ENCODE measurements at places on chromosomes 2 and 18.

DNA sequence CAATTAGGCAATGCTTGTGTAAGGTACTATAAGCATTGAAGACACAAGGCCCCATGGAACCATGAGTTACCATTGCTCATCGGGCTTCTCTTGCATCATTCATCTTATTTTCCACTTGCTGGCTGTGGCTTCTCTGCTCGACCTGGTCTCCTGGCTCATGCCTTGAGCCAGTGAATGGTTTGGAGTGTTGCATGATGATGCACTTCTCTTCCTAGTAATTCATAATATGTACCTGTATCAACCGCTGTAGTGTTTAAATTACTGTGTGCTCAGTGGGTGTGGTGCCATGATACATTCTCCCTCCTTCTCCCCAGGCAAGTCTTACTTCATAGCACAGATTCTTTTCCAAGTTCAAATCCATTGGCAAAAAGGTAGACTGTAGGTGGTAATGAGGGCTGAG lies 66.8 kb downstream of the ABCA12 start:
- DNase-seq: no peak

DNA sequence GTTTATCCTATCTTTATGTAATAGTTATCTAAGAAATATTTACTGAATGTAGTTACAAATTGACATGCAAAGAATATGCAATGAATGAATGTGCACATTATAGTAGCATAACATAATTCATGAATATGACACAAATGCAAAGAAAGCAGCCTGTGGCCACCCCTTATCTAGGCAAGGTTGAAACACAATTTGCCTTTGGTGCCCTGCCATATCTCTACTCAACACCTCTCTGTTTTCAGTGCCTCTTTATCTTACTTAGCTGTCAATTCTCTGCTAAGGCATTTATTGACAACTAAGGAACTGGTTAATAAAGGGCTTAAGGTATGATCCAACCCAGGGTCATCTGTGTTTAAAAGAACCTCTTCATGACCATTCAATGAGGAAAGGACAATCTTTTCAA lies 18.9 kb downstream of the REV1 start:
- no peak for DNase-seq

- no peak for DNase-seq
Measured at GRCh38 chr2:43563679-43564078, 32.2 kb downstream of the THADA start.

DNA sequence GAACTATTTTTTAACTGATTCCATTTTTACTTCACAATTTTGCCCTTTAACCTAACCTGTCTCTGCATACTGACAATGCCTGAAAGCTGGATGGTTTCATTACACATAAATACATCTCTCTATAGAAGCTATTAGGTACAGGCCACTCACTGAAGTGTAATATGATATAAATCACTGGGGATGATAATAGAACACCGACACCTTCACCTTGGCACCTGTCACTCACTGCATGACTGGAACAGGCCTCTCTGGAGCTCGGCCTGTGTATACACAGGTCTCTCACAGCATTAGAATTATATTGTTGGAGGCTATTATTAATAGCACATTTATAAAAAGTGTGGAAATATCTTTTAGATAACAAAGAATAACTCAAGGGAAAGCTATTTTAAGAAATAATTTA lies 138.2 kb downstream of the TMEM131 start:
- no peak for DNase-seq

DNA sequence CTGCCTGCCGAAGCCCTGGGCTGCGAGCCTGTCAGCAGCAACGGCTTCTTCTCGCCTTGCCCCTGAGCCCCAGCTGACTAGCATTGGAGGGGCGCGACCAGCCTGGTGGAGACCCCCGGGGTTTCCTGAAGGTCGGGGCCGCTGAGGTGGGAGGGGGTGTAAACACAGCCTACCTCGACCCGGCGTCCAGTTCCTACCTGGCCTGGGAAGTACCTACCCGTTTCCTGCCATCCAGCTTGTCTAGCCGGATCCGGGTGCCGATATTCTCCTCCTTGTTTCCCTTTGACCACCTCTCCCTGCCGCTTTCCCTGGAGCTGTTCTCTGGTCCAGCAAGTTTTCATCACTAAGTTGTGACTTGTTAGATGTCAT lies 511 bp downstream of the MOB4 start:
- no peak for DNase-seq

DNA sequence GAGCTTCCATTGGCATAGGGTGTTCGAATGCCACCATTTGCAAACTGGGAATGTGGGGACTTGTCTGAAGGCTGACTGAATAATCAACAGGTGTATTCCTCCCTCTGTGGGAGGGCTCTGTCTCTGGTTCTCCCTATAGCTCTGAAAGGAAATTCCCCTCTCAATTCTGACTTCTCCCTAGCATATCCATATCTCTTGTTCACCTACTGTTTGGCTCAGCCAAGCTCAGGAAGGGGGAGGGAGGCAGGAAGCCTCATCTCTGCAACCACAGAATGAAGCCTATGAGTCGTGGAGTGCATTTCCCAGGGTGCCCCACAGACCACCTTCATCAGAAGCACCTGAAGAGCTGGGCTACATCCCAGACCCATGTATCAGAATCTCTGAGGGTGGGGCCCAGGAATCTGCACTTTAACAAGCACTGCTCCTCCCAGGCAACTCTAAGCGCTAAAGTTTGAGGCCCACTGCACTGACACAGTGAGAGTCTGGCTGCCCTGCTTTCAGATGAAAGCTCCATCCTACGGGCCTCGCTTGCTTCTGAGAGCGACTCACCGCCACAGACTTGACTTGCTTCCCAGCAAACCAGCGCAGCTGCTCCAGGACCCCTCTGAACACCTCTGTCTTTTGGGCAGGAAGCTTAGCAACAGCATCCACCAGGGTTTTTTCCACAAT lies 32.0 kb downstream of the XDH start:
- no peak for DNase-seq

- DNase-seq: no peak
Measured at GRCh38 chr2:18276583-18277075, 283.8 kb downstream of the RDH14 start.

GRCh38 chr18:4831127-4831526 lies 365.9 kb downstream of the AKAIN1 start:
- no peak for DNase-seq

DNA sequence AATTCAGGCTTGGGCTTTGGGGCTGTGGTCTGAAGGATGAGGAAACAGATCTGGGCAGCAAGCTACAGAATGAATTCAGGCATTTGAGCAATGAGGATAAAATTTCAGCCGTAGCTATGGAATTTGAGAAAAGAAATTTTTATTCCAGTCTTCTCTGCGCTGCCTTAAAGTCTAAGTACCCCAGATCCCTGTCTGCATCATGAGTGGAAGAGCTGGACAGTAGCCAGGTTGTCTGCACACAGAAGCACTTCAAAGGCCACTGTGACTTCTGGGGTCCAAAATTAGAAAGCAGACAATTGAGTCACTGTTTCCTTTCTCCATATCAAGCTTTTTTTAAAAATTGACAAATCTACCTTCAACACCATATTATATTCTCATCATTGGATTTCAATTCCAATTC lies 787.6 kb upstream of the GCFC2 start:
- DNase-seq: no peak

DNA sequence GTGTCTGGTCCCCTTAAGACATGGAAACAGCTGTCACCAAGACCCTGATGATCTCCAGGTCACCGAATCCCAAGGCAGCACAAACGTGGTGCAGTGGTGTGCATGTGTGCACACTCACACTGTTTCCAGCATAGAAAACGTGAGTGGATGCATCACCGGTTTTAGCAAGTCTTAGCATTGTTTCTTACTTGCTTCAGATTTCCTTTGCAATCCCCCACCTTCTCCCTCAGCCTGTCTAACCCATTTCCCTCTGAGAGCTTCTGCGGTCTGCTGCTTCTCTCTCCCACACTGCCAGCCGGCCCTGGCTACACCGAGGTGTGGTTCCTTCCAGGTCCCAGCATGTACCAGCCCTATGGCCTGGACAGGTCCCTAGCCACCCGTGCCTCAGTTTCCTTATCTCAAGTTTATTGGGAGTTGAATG lies 343.4 kb upstream of the HS6ST1 start:
- DNase-seq: peak; percentile 49

DNA sequence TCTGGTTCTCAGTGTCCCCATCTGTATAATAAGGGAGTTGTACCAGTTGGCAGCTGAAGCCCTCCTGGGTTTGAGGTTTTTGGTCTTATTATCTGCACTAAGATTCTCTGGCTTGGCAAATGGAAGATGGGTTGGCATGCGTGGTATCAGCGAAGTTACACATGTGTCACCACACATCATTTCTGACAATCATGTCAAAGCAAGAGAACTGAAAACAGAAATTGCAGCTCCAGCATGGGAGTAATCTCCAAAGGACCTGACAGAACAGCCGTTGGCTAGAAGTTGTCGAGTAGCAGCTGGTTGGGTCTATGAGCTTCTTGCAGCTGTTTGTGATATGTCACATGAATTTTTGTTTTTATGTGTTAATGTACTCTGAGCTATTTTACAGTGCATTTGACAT lies 317.4 kb downstream of the SLC4A3 start:
- no peak for DNase-seq

- no peak for DNase-seq
Measured at GRCh38 chr2:212979799-212980198, 171.6 kb downstream of the IKZF2 start.

DNA sequence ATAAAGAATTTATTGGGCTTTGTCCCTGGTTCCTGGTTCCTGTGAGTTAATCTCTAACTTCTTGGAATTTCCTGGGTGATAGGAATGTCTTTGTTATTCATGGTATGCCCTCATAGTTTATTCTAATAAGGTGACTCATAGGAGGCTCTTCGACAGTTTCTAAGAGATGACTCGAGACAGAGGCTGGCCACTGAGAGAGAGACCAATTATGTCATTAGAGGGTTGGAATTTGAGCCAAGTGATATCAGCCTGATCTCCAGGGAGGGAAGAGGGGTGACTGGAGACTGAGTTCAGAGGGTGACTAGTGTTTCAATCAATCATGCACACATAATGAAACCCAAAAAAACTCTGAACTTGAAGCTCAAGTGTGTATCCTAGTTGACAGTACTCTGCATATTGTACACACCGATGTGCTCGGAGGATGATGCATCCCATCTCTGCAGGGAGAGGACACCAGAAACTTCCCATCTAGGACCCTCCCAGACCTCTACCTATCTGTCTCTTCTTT lies 185.7 kb downstream of the MTCL1 start:
- no peak for DNase-seq

- no peak for DNase-seq
Measured at GRCh38 chr18:69845593-69846506, 101.8 kb downstream of the CD226 start.

GRCh38 chr2:96148410-96149217 lies 3.4 kb upstream of the DUSP2 start:
- DNase-seq: peak; percentile 93

- no peak for DNase-seq
Measured at GRCh38 chr2:97870396-97870843, 125.3 kb downstream of the TMEM131 start.

GRCh38 chr2:2765839-2766495 lies 434.9 kb upstream of the MYT1L start:
- no peak for DNase-seq

DNA sequence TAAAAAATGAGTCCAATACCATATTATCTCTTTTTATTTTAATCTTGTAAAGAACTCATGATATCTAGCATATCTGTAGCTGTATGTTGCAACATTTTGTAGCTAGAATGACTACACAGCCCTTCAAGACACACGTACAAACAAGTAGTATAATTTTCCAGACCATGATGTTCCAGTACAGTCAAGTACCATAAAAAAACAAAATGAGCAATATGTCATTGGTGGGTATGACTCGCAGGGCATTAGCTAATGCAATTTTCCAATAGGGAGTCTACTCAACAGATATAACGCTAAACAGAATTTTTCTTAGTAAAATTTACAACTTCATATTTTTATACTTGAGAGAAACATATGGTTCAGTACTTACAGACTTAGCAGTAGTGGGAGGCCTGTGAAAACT lies 53.6 kb upstream of the UGP2 start:
- DNase-seq: no peak

- no peak for DNase-seq
Measured at GRCh38 chr2:146481629-146482028, 1363.2 kb upstream of the ACVR2A start.

GRCh38 chr2:201936817-201937216 lies 96.8 kb upstream of the FZD7 start:
- no peak for DNase-seq

GRCh38 chr2:95551055-95551568 lies 40.7 kb upstream of the TRIM43 start:
- DNase-seq: no peak

DNA sequence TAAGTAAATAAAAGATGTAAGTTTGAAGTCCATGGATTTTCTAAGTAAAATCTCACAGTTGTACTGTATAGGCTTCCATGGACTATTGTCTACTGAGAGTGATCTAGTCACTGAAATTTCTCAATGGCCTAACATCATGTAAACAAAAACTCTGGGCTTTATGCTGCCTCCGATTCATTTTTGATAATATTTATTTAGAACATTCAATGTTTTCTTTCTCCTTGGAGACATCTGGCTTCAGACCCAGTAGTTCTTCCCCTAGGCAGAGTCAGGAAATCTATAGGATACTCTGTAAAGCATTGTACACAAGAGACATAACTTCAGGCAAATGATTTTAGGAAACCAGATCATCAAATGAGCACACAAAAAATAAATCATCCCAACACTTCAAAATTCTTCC lies 1208.6 kb upstream of the ZEB2 start:
- DNase-seq: no peak

- DNase-seq: no peak
Measured at GRCh38 chr2:143682436-143683055, 553.3 kb downstream of the ARHGAP15 start.

DNA sequence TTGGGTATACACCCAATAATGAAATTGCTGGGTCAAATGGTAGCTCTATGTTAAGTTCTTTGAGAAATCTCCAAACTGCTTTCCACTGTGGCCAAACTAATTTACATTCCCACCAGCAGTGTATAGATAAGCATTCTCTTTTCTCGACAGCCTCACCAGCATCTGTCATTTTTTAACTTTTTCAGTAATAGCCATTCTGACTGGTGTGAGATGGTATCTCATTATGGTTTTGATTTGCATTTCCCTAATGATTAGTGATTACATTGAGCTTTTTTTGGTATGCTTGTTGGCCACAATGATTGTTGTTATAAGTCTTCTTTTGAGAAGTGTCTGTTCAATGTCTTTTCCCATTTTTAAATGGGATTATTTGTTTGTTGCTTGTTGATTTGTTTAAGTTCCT lies 50.4 kb upstream of the EPAS1 start:
- no peak for DNase-seq

- no peak for DNase-seq
Measured at GRCh38 chr18:70220628-70221027, 15.1 kb upstream of the RTTN start.
